ENCODE measurements at places on chromosomes 7 and 10.

DNA sequence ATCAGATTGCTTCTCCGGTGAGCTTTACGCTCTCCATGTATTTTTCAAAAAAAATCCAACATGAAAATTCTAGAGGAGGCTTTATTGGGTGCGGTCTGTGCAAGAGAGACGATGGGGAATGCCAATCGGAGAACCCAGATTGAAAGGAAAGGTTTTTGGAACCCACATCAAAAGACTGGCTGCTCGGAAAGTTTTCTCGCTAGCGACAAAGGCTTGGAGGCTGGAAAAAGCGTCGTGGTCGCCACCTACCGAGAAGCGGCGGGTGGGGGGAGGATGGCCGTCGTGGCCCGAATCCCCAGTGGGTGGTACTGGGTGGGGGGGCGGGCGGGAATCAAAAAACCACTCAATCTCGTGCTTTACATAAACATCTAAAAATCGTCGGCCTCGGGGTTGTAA, 1.1 kb upstream of the GTF2I start:
- peak; percentile 22 for DNase-seq

DNA sequence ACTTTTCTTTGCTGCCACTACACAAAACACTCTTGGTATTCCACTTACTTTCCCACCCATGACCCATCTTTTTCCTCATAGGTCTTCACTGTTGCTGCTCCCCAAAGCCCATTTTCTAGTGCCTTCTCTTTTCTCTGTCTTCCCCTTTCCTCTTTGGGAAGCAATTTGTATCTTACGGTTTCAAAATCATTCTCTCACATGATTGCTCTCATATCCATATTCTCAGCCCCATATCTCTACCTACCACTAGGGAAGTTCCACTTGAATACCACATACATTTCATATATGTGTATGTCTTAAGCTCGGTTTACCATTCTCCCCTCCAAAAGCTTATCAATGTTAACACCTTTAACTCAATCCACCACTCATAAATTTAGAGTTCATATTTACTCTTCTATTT, 3.2 kb upstream of the UBE2D1 start:
- no peak for DNase-seq

DNA sequence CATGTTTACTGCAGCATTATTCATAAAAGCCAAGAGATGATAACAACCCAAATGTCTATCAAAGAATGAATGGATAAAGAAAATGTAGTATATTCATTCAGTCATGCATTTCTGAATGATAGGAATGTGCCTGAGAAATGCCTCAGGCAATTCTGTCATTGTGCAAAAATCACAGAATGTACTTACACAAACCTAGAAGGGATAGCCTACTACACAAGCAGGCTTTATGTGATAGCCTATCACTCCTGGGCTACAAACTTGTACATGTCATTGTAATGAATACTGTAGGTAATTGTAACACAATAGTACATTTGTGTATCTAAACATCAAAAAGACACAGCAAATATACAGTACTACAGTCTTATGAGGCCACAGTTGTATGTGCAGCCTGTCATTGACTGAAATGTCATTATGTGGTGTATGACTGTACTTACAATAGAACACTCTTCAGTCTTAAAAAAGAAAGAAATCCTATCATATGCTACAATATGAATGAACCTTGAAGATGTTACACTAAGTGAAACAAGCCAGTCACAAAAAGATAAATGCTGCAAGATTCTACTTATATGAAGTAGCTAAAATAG, 141.8 kb upstream of the GPR22 start:
- no peak for DNase-seq

GRCh38 chr10:14405076-14406065, 74.6 kb upstream of the FRMD4A start:
- DNase-seq: no peak

- no peak for DNase-seq
Observed at GRCh38 chr7:78684201-78684600, 769.3 kb downstream of the MAGI2 start.

- DNase-seq: no peak
Observed at GRCh38 chr7:56083150-56083785, 9.5 kb downstream of the PHKG1 start.

GRCh38 chr10:8489823-8490222, 435.3 kb downstream of the GATA3 start:
- DNase-seq: no peak

DNA sequence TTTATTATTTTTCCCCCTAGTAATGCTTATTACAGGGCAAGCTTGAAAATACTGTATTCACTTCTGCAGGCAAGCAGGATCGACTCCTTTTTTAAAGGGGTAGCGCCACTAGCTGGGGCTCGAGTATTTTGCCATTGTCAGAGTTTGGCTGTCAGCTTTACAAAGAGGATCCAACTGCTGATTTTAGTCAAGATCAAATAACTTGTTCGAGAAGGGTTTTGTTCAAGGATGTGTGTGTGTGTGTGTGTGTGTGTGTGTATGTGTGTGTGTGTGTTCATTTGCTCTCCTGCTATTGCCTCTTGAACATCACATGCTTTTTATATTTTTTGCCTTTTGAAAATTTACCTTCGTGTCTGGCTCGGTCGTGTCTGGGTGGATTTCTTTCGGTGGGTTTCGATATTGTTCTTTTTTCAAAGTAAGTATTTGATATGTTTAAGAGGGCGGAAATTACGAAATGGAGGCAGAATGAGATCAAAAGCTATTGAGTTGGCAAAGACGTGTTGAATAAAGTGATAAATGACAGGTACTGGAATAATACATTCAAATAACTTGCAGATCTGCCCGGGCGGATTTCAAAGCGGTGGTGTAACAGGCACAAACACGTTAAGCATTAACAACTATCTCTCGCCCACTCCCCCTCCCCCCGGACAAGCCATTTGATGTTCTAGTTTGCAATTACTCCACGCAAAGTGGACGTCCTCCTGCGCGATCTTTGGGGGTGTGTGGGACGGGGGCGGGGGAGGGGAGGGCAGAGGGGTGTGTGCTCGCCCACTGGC, 1.1 kb downstream of the ARID5B start:
- peak; percentile 49 for DNase-seq

DNA sequence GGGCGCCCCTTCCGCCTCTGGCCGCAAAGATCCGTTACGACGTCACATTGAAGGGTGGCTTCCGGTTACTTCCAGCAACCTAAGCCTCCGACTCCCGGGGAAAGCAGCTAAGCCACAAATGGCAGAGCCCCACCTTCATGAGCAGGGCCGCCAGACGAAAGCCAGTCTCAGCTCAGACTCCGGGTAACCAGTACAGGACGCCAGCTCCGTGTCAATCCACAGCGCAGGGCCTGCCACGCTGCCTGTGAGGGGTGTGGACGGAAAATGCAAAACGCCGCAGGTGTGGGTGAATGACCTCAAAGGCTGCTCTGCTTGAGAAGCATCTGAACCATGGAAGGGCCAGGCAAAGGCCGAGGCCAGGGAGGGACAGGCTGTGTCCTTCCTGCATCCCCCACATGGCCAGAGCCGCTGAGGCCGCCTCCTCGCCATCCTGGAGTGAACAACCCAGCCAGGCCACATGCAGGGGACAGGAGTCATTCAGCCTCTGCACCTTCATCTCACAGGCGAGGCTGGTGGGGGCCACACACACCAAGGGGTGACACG, 53.5 kb upstream of the PPP2R2D start:
- DNase-seq: no peak

- peak; percentile 86 for DNase-seq
Observed at GRCh38 chr10:93482145-93482834, at the start of gene MYOF. Gene MYOF (minus strand): TSS chr10:93482334. CDS start chr10:93482194, 140 bp downstream.

GRCh38 chr10:82813856-82814255, 938.9 kb downstream of the NRG3 start:
- DNase-seq: no peak

- no peak for DNase-seq
Observed at GRCh38 chr7:43871064-43871463, 1.7 kb upstream of the MRPS24 start.

DNA sequence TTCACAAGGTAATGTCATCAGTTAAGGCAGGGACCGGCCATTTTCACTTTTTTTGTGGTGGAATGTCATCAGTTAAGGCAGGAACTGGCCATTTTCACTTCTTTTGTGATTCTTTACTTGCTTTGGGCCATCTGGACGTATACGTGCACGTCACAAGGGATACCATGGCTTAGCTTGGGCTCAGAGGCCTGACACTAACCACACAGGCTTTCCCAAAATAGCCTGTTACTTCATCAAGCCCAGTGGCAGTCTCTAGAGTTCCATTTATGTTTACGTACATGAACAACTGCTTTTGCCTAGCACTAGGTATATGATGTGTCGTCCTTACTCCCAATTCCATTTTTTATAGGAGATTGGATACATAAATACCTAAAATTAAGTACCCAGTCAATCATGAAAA, 237.9 kb downstream of the C7orf25 start:
- DNase-seq: no peak

DNA sequence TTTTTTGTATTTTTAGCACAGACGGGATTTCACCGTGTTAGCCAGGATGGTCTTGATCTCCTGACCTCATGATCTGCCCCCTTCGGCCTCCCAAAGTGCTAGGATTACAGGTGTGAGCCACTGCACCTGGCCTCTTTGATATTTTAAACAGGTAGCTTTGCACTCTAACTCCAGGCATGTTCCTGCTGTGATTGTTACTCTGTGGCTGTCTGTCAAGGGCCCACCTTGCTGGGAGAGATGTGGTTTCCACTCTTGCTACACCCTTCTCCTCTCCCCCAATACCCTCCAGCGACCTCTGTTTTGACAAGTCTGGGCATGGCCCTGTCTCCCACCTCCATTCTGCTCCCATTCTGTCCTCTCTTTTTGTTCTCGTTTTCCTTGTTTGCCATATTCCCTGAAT, 17.1 kb downstream of the SMKR1 start:
- DNase-seq: no peak

DNA sequence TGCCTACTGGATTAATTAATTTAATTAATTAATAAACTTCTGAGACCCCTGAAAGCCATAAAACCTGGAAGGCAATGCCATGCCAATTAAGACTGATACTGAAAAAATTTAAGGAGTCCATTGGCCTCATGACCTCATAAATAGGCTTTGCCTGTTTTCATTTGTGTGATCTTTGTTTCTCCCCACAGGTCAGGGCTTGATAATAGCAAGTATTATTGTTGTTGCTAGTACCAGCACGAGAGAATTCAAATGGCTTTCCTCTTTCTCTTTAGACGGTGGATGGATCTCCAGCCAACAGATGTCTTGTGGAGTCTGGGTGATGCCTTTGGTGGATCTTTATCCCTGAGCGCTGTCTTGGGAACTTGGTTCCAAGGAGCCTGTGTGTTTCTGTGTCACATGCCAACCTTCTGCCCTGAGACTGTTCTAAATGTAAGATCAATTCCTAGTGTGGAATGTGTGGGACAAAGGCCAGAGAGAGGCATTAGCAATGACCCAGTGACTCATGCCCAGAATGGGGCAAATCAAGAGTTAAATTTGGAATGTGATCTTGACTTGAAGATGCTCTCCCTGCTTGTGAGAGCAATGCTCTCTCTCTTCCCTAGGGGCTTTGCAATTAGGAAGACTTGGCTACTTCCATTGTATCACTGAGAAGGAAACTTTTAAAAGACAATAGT, 17.7 kb downstream of the ACSM6 start:
- DNase-seq: no peak

- no peak for DNase-seq
Observed at GRCh38 chr7:24864214-24864817, 107.1 kb upstream of the GSDME start.

- no peak for DNase-seq
Observed at GRCh38 chr10:49817845-49818244, 55.7 kb upstream of the OGDHL start.

DNA sequence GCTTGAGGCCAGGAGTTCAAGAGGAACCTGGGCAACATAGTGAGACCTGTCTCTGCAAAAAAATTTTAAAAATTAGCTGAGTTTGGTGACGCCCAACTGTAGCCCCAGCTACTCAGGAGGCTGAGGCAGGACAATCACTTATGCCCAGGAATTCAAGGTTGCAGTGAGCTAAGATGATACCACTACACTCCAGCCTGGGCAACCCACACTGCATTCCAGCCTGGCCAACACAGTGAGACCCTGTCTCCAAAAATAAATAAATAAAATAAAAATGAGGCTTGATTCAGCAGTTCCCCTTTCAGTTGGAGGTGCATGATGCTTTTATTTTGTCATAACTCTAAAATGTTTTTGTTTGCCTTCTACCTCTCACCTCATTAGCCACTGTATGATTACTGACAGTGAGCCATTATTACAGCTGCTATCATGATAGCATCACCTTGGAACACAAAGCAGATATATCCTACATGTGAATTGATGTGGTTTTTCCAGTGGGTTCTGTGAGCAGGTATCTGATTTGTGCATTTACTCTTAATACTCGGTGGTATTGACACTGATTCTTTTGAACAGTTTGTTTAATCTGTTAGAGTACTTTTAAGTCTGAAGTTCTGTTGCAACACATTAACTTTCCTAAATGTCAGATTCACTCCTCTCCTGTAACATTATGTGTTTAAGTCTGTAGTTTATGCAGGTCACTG, 49.1 kb downstream of the ARID5B start:
- no peak for DNase-seq

GRCh38 chr10:27285093-27285492, 44.5 kb upstream of the ACBD5 start:
- DNase-seq: peak; percentile 12

- no peak for DNase-seq
Observed at GRCh38 chr7:12923971-12924370, 236.5 kb downstream of the ARL4A start.

GRCh38 chr10:21527598-21528235, 2.2 kb upstream of the SKIDA1 start:
- no peak for DNase-seq

DNA sequence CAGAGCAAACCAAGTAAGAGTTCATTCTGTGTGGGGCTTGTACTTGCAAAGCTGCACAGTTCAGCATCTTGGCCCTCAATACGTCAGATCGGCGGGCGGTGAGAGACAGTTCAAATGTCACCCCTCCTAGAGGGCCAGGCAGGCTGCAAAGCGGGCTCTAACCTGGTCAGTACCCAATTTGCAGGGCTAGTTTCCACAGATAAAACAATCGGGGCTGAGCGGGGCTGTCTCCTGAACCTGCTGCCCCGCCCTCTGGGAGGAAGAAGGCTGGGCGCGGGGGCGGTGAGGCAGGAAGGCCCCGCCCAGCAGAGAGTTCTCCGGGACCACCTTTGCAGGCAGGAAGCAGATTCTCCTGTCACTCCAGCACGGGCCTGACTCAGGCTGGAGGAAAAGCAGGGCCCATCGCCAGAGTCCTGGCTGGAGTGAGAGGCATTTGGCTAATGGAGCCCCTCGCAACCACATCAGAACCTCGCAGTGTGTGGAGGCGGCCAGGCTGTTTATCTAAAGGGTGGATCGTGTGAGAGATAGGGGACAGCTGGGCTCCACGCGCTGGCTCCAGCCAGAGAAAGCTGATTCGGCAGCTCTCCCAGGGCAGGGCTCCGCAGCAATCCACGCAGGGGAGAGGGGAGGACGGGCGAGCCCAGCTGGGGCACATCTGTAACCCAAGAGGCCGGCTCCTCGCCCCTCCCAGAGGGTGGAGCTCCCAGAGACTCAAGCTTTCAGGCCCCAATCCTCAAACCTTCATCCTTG, 83.1 kb downstream of the SH3PXD2A start:
- no peak for DNase-seq

- no peak for DNase-seq
Observed at GRCh38 chr10:11381511-11381910, 229.9 kb downstream of the USP6NL start.

GRCh38 chr10:134247-135131, 766 bp upstream of the ZMYND11 start:
- no peak for DNase-seq

- no peak for DNase-seq
Observed at GRCh38 chr7:155277385-155277994, 20.2 kb upstream of the INSIG1 start.

- DNase-seq: no peak
Observed at GRCh38 chr10:24351961-24352360, 143.0 kb downstream of the KIAA1217 start.

All from AML-193 (cell line).